Fibroblast of lung (primary cell): ENCODE measurements at places on chromosomes 6 and 20. TPM values are rescaled to one million over a fixed set of nuclear protein-coding genes. Genes with fewer than 3 reads are reported as not detected.
A peak's percentile ranks its signal among the peaks of the same experiment; 100 is the strongest.

The BPIFA2 gene
- polyA plus RNA-seq = not detected in 2 replicates

The TPD52L2 gene
- polyA plus RNA-seq = 212 and 227 TPM in 2 replicates

The NCOA5 gene
- polyA plus RNA-seq = 18.0 and 25.7 TPM in 2 replicates

The TRIM40 gene
- polyA plus RNA-seq = not detected in 2 replicates

DNA sequence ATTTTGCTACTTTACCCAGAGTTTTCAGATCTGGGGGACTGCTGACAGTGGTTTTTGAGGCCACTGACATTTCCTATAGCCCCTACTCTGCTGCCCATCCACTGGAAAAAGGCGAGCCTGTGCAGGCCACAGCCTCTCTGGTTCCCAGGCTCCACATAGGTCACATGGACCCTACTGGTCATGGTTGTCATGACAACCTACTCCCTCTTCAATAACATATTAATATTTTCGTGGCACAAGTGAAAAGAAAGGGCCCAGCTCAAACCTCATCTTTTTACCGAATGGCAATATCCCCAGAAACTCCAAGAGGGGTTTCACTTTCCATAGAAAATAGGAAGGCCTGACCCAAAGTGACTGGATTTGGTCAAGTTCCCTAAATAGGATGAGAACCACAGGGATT, 11.0 kb upstream of the FOXO3 start:
- no peak overlapping the region for H3K27ac ChIP-seq
- H3K4me1 ChIP-seq = peaks cover 5% of the 10 kb centered on the region
- H3K4me3 ChIP-seq = no peak overlapping the region
- no peaks in the 10 kb centered on the region for H3K27me3 ChIP-seq
- DNase-seq = no peak

DNA sequence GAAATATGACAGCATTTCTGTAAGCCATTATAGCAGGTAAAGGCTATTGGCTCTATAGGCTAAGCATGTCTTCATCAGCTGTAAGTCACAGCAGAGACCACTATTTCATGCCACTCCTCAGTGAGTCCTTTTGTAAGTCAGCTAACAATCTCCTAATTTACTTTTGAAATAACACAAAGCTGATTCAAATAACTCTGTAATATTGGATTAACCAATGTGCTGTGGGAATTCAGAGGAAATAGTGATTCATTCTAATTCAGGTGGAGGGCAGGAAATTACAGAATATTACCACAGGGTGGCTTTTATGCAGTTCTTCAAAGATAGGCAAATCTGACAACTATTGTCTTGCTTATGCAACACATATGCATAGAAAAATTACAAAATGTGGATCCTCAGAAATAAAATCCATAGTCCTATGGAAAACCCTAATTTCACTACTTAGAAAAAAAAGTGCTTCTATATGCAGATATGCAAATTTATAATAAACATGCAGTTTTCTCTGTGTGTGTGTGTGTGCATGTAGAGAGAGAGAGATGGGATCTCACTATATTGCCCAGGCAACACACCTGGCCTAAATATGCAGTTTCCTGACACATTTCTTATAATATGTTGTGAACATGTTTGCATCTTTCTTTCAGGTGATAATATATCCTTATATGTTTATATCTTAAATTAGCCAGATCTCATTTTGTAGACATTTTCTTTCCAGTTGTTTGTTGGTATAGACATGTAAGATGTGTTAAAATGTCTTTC, 4.8 kb upstream of the SMIM28 start:
- no peaks in the 10 kb centered on the region for H3K4me1 ChIP-seq
- peak; percentile 27 for DNase-seq
- no peak overlapping the region for H3K27ac ChIP-seq
- H3K36me3 ChIP-seq = no peaks in the 10 kb centered on the region
- no peaks in the 10 kb centered on the region for H3K27me3 ChIP-seq
- H3K4me3 ChIP-seq = no peak overlapping the region

DNA sequence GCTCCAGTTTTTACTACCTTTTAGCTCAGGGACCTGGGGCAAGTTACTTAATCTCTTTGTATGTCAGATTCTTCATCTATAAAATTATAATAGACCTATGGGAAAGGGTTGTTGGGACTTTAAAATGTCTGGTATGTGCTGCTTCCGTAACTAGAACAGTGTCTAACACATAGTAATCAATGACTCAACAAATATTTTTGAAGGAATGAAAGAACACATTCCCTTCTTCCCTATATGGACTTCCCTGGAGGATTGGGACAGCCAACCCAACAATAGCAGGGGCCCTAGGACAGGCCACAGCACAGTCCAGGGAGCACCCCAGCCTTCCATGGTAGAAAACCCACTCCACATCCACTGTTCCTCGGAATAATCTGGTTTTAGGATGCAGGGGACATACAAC, 50.7 kb upstream of the TPD52L1 start:
- no peaks in the 10 kb centered on the region for H3K36me3 ChIP-seq
- peak; percentile 97 for DNase-seq
- peaks cover 13% of the 10 kb centered on the region for H3K4me1 ChIP-seq
- peak overlapping the region; percentile 74 for H3K27ac ChIP-seq

- H3K36me3 ChIP-seq = no peaks in the 10 kb centered on the region
- peaks cover 2% of the 10 kb centered on the region for H3K27me3 ChIP-seq
- H3K4me1 ChIP-seq = no peaks in the 10 kb centered on the region
- no peak overlapping the region for H3K27ac ChIP-seq
- no peak for DNase-seq
Observed at GRCh38 chr6:159099276-159099675, 54.5 kb upstream of the TAGAP start.

DNA sequence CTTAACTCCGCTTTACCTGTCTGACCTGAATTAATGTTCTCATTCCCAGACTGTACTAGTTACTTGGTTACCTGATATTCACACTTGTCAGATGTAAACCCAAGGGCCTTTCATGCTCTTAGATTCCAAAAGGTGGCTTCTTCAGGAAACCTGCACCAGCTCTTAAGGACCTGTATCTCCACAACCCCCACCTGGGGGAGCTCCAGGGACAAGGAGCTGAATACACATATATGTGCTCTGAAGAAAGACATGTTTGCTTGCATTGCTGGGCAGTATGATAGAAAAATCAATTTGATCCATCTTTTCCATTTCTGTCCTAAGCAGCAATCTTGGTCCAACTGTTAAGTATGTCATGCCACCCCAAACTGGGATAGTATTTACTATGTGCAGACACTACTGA, 64.8 kb upstream of the POU3F2 start:
- no peak overlapping the region for H3K27ac ChIP-seq
- DNase-seq = peak; percentile 64
- no peaks in the 10 kb centered on the region for H3K36me3 ChIP-seq
- no peak overlapping the region for H3K4me3 ChIP-seq
- no peaks in the 10 kb centered on the region for H3K4me1 ChIP-seq

- H3K4me3 ChIP-seq = no peak overlapping the region
- H3K36me3 ChIP-seq = no peaks in the 10 kb centered on the region
- DNase-seq = no peak
- no peak overlapping the region for H3K27ac ChIP-seq
Observed at GRCh38 chr20:49460131-49460530, 22.3 kb downstream of the KCNB1 start.

GRCh38 chr6:166121726-166122125, 45.9 kb downstream of the TBXT start:
- H3K36me3 ChIP-seq = no peaks in the 10 kb centered on the region
- H3K27ac ChIP-seq = no peak overlapping the region
- no peaks in the 10 kb centered on the region for H3K27me3 ChIP-seq
- no peak for DNase-seq

GRCh38 chr6:49813248-49813647, 26.2 kb upstream of the PGK2 start:
- H3K4me3 ChIP-seq = no peak overlapping the region
- no peak overlapping the region for H3K27ac ChIP-seq
- H3K4me1 ChIP-seq = no peaks in the 10 kb centered on the region
- no peak for DNase-seq
- no peaks in the 10 kb centered on the region for H3K27me3 ChIP-seq
- H3K36me3 ChIP-seq = no peaks in the 10 kb centered on the region

DNA sequence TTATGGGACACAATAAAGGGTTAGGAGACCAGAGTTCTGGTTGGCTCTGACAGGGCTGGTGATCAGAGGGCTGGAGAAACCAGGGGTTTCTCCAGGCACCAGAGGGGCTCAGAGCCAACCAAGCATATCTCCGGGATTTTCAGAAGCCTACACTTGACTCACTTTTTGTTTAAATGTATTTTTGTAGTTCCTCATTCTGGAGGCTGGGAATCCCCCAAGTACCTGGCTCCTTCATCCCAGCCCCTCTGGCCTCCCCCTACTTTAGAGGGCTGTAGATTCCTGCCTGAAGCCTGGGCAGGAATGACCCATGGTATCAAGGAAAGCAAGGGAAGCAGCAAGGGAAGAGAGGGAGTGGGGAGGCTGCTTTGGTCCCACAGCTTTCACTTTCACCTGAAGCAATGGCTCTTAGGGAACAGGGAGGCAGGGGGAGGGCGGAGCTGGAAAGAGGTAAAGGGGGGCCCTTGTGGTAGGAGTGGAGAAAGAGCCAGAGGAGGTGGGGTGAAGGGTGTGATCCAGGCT, 973 bp downstream of the CD40 start:
- no peak for DNase-seq
- H3K4me1 ChIP-seq = no peaks in the 10 kb centered on the region
- no peaks in the 10 kb centered on the region for H3K36me3 ChIP-seq
- no peak overlapping the region for H3K4me3 ChIP-seq

DNA sequence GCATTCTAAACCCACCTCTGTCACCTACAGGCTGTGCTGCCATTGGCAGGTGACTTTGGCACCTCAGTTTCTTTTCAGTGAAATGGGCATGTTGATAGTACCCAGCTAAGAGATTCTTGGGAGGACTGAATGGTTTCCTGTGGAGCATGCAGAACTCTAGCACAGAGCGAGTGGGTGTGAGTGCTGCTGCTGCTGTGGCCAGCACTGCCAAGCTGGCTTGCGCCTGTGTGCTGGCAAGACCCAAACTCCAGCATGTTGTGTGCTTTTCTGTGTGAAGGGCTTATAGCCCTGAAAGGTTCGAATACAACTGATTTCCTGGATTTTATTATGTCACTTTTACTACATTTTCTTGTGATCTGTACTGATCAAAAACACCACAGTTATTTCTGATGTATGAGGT, 78.1 kb upstream of the KIF25 start:
- no peak for DNase-seq
- no peaks in the 10 kb centered on the region for H3K27me3 ChIP-seq
- H3K27ac ChIP-seq = no peak overlapping the region
- no peaks in the 10 kb centered on the region for H3K4me1 ChIP-seq

DNA sequence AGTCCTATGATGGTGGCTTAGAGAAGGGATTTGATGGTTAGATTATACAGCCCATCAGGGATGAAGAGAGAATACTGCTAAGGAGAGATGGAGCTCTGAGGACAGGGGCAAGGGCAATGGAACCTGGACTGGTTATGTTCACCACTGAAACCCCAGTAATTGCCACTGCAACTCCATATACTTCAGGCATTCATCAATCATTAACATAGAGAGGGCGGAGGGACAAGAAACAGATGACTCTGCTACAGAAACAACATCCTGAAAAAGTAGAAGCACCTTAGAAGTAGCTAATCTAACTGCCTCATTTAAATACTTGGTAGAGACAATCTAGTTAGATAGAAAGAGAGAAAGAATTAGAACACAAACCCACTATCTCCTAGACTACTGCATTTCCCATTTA, 89.8 kb downstream of the MDN1 start:
- H3K27ac ChIP-seq = no peak overlapping the region
- no peaks in the 10 kb centered on the region for H3K4me1 ChIP-seq
- DNase-seq = no peak
- H3K27me3 ChIP-seq = no peaks in the 10 kb centered on the region
- no peak overlapping the region for H3K4me3 ChIP-seq

GRCh38 chr6:156720691-156721685, 56.2 kb upstream of the ARID1B start:
- H3K36me3 ChIP-seq = no peaks in the 10 kb centered on the region
- no peak overlapping the region for H3K4me3 ChIP-seq
- no peak for DNase-seq
- H3K27me3 ChIP-seq = no peaks in the 10 kb centered on the region
- no peak overlapping the region for H3K27ac ChIP-seq

GRCh38 chr6:130655586-130655985, 171.6 kb upstream of the SMLR1 start:
- no peaks in the 10 kb centered on the region for H3K27me3 ChIP-seq
- peak; percentile 75 for DNase-seq
- no peaks in the 10 kb centered on the region for H3K36me3 ChIP-seq
- no peaks in the 10 kb centered on the region for H3K4me1 ChIP-seq
- H3K27ac ChIP-seq = no peak overlapping the region
- H3K4me3 ChIP-seq = no peak overlapping the region

- H3K27ac ChIP-seq = no peak overlapping the region
- H3K27me3 ChIP-seq = no peaks in the 10 kb centered on the region
- H3K36me3 ChIP-seq = no peaks in the 10 kb centered on the region
- DNase-seq = peak; percentile 18
- no peaks in the 10 kb centered on the region for H3K4me1 ChIP-seq
Observed at GRCh38 chr6:132673376-132674094, 14.6 kb upstream of the TAAR1 start.

- no peaks in the 10 kb centered on the region for H3K4me1 ChIP-seq
- H3K4me3 ChIP-seq = no peak overlapping the region
- no peak overlapping the region for H3K27ac ChIP-seq
- no peaks in the 10 kb centered on the region for H3K27me3 ChIP-seq
Observed at GRCh38 chr6:169795196-169795595, 43.8 kb downstream of the ERMARD start.

GRCh38 chr20:20450521-20450920, 82.6 kb downstream of the INSM1 start:
- H3K27ac ChIP-seq = no peak overlapping the region
- no peak overlapping the region for H3K4me3 ChIP-seq
- H3K27me3 ChIP-seq = no peaks in the 10 kb centered on the region

DNA sequence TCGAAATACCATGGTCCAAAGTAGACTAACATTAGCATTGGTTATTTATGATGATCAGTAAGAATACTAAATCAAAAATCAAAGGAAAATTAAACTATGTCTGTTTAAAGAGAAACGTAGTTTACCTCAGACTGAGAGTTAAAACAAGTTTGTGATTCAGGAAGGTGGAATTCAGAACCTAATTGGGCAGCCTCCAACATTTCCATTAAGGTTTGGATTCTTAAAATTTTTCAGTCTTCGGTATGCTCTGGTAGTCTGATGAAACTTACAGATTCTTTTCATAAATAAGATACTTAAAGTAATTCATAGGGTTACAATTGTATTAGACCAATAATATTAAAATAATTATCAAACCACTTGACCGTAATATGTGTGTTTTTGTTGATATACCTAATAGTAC, 18.6 kb downstream of the HFE start:
- H3K4me3 ChIP-seq = no peak overlapping the region
- no peak overlapping the region for H3K27ac ChIP-seq
- H3K36me3 ChIP-seq = no peaks in the 10 kb centered on the region
- H3K27me3 ChIP-seq = no peaks in the 10 kb centered on the region
- H3K4me1 ChIP-seq = no peaks in the 10 kb centered on the region

DNA sequence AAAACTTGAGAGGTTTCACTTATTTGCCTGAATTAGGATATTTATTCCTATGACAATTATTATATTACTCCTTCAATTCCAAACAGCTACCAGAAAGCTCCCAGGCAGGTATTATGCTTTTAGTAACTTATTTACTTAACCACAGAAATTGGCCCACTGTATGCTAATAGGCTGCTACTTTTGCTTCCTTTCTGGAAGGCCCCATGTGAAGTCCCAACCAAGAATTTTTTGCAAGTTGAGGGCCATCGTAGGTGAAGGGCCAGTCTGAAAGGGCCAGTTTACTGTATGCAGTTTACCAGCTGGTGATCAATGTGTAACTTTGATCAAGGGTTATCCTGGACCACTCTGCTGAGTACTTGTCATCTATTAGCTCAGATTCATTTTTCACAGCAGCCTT, 45.0 kb downstream of the EDN1 start:
- no peak overlapping the region for H3K27ac ChIP-seq
- H3K4me3 ChIP-seq = no peak overlapping the region
- H3K27me3 ChIP-seq = no peaks in the 10 kb centered on the region
- no peaks in the 10 kb centered on the region for H3K36me3 ChIP-seq
